NCI-H1694 (cell line): ENCODE measurements at places on chromosomes 1 and 21.
A peak's percentile ranks its signal among the peaks of the same experiment; 100 is the strongest.

DNA sequence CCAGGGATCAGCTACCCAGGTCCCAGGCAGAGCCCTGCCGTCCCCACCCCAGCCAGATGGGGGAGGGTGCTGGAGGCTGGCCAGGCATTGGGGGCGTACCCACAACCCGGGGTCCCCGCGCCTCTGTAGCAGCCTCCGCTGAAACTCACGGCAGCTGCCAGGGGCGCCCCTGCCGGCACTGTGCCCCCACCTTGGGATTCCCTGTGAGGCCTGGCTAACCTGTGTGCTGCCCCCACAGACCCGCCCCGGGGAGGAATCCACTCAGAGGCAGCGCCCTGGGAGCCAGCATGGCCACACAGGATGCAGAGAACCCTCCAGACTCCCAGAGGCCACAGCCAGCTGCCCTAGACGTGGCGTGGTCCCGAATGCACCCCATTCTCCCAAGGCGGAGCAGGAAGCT is 3.8 kb downstream of the DVL1 start:
- no peak for DNase-seq

DNA sequence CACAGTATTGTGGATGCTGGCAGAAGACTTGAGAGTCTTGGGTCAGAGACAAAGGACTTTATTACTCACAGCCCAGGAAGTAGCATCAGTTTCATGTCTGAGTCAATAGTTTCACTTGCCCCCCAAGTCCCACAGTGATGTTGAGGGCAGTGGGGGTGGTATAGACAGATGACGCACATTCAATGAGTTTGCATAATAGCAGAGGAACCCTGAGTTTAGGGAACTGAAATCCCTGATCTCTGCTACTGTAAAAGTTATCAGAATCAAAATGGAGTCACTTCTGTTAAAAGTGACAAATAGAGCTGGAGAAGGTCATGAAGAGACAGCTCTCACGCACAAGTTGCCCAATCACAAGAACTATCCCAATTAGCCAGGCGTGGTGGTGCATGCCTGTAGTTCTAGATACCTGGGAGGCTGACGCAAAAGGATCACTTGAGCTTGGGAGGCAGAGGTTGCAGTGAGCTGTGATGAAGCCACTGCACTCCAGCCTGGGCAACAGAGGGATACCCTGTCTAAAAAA is 11.5 kb upstream of the HCRTR1 start:
- no peak for DNase-seq

- no peak for DNase-seq
Observed at GRCh38 chr1:26064553-26064952, 2.9 kb downstream of the TRIM63 start.

GRCh38 chr1:212004895-212005608 is 30.3 kb downstream of the INTS7 start:
- no peak for DNase-seq

DNA sequence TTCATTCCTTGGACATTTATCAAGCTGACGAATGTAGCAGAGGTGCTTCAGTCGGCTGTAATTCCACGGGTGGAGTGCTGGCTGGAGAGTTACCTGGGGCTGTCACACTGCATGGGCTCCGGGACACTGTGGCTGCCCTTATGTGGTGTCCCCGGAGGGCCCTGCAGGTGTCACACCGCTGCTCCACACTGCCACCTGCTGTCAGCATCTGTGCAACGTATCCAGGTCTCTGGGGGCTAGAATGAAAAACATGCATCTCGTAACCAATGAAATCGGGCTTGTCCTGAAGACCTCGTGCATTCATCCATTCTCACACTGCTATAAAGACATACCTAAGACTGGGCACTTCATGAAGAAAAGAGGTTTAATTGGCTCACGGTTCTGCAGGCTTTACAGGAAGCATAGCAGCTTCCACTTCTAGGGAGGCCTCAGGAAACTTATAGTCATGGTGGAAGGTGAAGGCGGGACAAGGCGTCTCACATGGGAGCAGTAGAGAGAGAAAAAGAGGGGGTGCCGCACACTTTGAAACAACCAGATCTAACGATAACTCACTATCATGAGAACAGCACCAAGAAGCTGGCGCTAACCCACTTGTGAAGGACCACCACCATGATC is 46.7 kb upstream of the PCBP3 start:
- peak; percentile 26 for DNase-seq

DNA sequence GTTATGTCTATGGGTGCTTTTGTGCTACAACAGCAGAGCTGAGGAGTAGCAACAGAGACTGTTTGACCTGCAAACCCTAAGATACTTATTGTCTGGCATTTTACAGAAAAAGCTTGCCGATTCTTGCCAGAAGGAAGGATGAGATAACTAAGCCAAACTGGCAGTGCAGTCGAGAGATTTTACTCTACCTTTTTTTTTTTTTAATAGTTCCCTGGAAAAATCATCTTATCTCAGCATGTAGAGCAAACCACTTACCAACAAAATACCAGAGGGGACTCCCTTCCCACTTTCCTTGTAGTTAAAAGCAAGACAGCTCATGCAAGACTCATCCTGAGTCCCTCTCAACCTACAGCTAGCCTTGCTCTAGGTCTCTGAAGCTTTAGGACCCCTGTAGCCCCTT is 132.9 kb downstream of the SYT2 start:
- no peak for DNase-seq

GRCh38 chr1:172276120-172276818 is 144.2 kb upstream of the C1orf105 start:
- no peak for DNase-seq

- no peak for DNase-seq
Observed at GRCh38 chr1:4971666-4972065, 317.3 kb downstream of the AJAP1 start.

DNA sequence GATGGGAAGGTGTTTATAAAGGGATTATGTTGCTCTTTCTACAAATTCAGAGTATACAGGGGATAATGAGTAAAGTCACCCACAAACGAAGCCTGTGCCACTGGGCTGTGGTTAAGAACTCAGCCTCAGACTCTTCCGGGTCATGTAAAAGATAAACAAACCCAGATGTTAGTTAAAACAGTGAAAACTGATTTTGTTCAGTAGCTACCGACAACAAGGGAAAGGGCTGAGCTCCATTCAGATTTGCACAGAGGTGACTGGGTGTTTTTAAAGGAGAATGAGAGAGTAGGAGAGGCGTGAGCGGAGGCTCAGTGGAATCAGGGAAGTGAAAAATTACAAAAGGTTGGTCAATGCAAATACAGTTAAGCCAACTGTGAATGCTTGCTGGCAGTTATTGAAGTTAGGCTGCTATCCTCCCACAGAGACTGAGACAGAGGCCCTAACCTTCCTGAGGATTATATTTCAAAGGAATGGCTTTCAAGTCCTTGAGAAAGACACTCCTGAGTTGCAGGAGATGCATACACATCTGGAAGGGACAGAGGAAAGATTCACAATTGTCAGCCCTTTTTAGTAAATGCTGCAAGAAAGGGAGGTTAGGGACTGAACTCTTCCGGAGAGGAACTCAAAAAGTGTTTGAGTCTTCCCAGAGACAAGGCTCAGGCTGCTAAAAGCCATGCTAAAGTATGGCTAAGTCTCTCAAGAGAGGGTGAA is 29.9 kb upstream of the SAMD13 start:
- no peak for DNase-seq

- no peak for DNase-seq
Observed at GRCh38 chr1:17599954-17600300, 60.4 kb downstream of the ARHGEF10L start.

DNA sequence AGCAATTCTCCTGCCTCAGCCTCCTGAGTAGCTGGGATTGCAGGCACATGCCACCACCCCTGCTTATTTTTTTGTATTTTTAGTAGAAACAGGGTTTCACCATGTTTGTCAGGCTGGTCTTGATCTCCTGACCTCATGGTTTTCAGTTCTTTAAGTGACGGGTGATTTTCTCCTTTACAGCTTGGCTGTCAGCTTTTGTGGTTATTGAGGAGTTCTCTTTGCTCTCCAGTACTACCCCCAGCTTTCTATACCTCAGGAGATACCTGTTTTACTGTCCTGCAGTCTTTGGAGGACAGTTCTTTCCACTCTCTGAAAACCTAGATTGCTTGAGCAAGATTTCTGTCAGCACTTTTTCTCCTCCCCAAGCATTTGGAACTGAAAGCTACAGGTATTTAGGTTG is 45.9 kb upstream of the EGLN1 start:
- no peak for DNase-seq

DNA sequence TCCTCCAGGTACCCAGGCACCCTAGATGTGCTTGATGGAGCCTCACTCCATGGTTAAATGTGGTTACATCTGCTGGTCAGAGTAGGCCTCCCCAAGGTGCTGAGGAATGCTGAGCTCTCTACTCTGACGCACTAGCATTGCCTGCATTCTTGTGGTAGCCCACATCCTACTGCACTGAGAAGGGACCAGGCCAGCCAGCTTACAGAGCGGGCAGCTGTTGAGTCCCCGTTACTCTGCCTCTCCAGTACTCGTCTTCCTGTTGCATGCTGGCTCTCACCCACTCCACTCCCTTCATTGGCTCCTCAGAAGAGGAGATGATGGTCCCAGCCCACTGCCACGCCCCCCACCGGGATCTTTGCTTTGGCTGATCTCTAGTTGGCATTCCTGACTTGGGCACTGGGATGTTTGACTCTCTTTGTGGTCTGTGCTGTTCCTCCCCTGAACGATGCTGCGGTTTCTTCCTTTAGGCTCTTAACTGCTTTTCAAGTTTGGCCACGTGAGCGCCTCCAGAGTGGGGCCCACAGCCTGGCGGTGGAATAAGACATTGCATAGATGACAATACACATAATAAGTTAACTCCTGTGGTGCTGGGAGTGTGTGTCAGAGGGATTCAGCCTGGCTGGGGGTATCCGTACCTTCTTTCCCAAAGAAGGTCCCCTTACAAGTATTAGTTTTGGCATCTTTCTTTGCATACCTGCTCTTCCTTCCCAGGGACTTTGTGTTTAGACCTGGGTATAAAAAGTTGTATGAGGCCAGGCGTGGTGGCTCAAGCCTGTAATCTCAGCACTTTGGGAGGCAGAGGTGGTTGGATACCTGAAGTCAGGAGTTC is 18.6 kb downstream of the AZIN2 start:
- DNase-seq, result no peak

DNA sequence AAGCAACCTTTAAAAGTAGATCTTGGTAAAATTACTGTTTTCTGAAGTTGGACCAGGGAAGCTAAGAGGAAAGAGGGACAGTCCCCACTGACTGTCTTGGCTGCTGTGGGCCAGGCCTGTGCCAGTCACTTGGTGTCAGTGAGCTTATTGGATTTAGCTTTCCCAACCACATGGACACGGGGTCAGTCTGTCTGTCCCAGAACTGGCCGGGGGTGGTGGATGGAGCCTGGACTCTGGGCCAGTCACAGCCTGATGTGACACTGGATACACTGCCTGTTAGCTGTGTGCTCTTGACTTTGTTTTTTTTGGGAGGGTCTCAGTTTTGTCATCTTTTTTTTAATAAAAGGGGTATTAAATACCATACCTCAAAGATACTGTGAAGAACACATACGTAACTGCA is 96.7 kb downstream of the GALNT2 start:
- DNase-seq, result no peak

DNA sequence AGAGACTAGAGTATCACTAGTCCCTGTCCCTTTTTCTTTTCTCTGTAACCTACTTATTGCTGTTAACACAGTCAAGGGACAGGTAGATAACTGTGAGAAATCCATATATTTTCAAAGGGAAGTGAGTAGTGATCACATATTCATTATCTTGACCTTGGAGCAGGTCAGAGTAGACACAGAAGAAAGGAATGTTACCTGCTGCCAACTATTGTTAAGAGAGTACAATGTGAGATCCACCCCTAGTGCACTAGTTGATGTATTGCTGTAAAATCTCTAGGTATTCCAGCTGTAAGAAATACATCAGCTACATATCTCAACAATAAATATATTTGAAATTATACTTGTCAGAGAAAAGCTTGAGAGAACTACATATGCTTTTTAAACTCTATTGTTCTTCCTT is 68.7 kb upstream of the ADGRL2 start:
- DNase-seq, result no peak

DNA sequence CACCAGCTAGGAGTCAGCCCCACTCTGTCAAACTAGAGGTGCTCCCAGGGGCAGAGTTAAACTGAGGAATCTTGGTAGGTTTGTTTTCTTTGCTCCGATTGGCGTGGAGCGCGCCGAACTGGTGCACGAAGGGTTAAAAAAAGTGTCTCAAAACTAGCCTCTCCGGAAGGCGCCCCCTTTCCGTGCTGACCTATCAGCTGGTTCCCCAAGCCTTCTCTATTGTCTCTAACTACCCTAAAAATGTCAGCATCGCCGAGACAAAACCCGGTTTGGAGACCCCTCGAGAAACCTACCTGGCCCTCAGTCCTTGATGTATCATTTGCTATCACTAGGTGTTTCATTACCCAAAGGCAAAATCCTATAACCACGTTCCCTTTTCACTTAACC is 2.2 kb downstream of the TGFB2 start:
- no peak for DNase-seq

DNA sequence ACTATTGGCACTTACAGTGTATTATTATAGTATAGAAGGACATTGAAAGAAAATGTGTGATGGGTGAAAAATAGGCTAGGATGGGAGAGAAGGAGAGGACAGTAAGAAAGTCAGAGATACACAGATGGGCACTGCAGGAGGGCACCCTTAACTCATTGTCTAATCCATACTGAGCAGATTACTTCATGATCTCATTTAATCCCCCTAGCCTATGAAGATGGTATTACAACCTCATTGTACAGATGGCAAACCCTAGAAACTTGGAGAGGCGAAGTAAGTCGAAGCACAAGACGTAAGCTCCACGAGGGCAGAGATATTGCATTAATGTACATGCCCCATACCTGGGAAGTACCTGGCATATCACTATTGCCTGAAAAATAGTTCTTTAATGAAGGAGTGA is 346.9 kb upstream of the DAB1 start:
- peak; percentile 1 for DNase-seq

DNA sequence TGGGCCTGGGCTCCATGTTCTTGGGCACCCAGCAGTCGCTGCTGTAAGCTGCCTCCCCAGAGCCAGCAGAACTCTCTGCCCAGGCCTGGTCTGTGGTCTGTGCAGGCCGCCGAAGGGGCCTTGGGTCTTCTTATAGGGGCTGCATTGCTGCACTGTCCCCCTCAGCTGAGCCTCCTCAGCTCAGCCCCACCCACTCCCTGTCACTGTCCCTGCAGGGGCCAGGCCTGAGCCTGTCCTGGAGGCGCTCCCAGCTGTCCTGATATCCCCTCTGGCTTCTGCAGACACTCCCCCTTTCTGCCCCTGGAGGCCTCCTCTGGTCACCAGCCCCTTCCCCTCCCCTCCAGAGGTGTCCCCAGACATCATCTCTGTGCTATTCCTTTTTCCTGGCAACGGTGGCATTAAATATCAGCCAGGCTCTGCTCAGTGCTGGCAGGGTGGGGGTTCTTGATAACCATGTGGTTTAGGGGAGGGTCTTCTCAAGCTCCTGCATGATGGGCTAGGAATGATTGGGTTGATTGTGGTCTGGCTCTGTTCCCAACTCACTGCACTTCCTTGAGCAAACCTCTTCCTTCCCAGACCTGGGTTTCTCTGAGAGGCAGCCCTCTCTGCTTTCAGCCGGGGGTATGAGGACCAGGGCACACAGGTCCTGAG is 3.7 kb upstream of the FOXO6 start:
- peak; percentile 56 for DNase-seq

GRCh38 chr1:14743368-14743767 is 144.9 kb downstream of the KAZN start:
- DNase-seq, result no peak

GRCh38 chr1:38101037-38101785 is 54.6 kb upstream of the POU3F1 start:
- DNase-seq, result no peak

- no peak for DNase-seq
Observed at GRCh38 chr21:32233055-32233546, 45.7 kb downstream of the MIS18A start.
